ENCODE measurements at places on chromosomes 11 and 22. TPM values are rescaled to one million over a fixed set of nuclear protein-coding genes. Genes with fewer than 3 reads are reported as not detected.
A peak's percentile ranks its signal among the peaks of the same experiment; 100 is the strongest.

Gene CASP1
- total RNA-seq: 1.6 TPM

Gene KCNE3
- 3.3 TPM for total RNA-seq

Gene SUSD2
- total RNA-seq: 1.2 TPM

Gene BLID
- total RNA-seq: not detected

DNA sequence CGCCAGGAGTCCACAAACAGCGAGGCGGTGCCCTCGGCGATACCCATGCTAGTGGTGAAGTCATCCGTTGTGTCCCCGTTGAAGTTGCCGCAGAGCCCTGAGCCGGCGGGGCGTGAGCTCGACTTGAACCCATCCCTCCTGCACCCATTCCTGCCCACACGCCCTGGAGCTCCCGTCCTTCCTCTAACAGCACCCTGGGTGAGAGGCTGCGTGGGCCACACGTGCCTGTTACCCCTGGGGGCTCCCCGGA lies 8.3 kb downstream of the MUC6 start:
- DNase-seq: no peak

Gene KCTD14
- total RNA-seq: not detected

Gene DEFB131B
- not detected for total RNA-seq

Gene ANO9
- 0.09 TPM for total RNA-seq

GRCh38 chr11:33147559-33147958 lies 13.7 kb downstream of the CSTF3 start:
- DNase-seq: no peak

DNA sequence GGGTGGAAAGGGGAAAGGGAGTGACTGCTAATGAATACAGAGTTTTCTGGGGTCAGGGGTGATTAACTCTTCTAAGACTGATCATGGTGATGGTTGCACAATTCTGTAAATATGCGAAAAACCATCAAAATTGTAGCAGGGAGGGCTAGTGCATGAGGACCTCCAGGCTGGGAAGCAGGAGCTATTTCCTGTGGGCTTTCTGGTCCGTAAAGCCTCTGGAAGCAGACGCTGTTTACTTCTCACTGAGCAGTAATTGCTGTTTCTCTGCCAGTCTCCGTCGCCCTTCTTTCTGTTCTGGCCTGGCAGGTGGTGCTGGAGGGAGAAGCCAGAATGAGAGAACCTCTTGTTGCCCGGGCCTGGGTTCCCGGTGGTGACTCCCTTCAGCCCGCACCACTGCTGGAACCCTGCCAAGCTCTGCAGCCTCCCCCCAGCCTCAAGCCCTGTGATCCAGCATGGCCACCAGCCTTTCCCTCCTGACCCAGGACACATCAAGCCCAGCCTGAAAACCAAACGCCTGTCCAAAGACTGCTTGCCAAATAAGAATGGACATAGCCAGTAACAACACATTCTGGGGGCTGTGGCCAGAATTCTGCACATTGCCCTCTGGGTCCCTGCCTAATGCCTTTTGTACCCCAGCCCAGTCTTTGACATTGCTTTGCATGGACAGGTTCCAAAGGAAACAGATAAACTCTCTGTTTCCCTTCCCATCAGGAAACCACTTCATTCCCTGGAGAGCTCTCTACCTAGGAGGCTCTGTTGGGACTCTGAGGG lies 201.0 kb upstream of the NAV2 start:
- DNase-seq: peak; percentile 71

- DNase-seq: no peak
Observed at GRCh38 chr11:15841931-15842740, 514.2 kb downstream of the SOX6 start.

DNA sequence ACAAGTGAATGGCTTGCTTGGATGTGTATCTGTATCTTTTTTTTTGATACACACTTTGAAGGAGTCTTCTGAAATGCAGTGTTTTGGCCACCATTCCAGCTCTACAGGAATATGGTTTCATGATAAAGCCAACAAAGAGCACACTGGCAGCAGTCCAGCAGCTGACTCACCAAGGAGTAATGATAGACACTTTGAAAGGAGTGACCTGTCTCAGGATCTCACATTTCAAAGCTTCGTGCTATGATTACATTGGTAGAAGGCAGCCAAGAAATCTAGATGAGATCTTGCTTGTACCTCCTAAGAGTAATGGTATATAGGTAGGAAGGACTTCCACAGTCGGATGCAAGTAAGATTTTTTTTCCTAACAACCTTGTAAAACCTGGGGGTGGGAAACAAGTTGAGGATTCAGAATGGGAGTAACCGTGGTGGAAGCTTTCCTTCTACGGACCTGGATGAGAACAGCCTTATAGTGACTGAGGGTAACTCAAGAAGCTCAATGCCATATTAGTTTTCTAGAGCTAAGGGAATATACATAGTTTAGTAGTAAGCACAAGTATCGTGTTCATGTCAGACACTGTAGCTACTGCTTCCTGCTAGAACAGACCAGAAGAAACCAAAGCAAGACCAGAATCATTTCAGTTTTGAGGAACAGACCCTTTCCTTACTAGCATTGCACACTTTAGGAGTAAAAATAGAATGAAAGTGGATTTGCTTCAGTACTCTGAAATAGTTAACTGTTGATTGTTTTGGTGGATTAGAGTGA lies 25.0 kb downstream of the MTMR3 start:
- DNase-seq: peak; percentile 78

Gene OR9Q1
- not detected for total RNA-seq

GRCh38 chr11:104609311-104610085 lies 288.8 kb downstream of the CASP12 start:
- DNase-seq: no peak

DNA sequence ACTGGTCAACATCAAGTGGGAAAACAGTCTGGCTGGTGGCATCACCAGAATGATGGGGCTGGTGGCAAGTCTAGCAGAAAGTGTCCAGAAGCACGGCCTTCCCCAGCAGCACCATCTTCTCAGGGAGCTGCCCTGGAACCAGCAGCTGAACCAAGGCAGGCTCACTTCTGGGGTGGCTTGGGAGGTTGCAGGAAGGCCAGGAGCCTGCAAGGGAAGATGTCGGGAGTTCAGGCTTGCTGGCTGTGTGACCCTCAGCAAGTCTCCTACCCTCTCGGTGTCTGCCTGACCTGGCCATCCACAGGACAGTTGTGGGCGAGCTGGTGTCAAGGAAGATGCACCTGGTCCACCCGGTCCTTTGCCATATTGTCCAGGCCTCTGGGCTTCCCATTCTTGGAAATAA lies 2.3 kb upstream of the PNPLA5 start:
- DNase-seq: no peak

DNA sequence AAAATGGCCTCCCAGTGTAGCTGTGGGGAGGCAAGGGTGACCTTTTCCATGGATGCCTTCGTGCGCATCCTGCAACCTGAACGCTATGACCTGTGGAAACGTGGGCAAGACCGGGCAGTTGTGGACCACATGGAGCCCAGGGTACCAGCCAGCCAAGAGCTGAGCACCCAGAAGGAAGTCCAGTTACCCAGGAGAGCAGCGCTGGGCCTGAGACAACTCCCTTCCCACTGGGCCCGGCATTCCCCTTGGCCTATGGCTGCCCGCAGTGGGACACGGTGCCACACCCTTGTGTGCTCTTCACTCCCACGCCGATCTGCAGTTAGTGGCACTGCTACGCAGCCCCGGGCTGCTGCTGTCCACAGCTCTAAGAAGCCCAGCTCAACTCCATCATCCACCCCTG lies 24.8 kb downstream of the KDM4D start:
- no peak for DNase-seq

DNA sequence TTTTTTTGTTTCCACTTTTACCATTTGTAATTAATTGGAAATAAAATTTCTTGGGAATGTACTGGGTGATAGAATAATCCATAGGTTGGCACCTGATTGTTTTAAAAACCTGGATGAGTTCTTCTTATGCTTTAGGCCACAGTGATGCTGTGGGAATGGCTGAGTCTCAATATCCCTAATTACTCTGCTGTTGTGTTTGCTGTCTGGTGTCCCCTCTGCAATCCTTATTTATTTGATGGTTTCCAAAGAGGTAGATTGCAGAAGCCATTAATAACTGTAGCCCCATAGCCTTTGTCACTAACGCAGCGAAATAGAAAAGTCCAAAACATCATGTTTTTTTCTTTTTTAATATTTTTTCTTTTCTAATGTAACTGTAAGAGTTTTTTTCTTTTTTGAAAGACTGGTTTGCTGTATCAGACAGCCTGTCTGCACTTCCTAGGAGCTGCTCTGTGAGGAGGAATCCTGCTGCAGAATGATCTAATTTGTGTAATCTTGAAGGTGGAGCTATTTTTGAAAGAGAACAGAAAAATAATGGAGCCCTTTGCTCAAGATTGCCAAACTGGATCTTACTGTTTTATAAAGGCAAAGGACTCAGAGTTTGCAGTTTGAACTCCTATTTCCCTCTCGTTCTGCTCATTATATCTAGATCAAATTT lies 14.9 kb downstream of the PACS1 start:
- no peak for DNase-seq

- DNase-seq: no peak
Observed at GRCh38 chr11:59787816-59788215, 22.8 kb downstream of the MRPL16 start.

DNA sequence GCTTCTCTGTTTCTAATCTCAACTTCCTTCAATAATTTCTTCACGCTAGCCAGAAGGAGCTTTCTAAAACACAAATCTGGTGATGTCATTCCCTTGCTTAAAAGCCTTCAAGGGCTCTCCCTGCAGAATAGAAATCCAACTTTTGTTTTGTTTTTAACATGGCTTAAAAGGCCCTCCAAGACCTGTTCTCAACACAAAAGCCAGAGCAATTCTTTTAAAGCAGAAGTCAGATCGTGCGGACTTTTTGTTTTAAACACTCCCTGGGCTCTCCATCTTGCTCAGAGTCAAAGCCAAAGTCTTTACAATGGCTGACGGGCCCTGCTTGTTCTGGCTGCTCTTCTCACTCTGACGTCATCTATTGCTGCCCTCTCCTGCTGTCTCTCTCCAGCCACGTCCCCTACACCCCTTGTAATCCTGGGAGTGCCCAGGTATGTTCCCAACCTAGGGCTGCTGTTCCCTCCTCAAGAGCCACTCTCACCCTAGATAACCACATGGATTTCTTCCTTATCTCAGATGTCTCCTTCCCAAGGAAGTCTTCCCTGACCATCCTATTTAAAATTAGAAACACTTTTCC lies 22.5 kb downstream of the TECTA start:
- DNase-seq: no peak

Gene MGAT3
- 1.4 TPM for total RNA-seq

DNA sequence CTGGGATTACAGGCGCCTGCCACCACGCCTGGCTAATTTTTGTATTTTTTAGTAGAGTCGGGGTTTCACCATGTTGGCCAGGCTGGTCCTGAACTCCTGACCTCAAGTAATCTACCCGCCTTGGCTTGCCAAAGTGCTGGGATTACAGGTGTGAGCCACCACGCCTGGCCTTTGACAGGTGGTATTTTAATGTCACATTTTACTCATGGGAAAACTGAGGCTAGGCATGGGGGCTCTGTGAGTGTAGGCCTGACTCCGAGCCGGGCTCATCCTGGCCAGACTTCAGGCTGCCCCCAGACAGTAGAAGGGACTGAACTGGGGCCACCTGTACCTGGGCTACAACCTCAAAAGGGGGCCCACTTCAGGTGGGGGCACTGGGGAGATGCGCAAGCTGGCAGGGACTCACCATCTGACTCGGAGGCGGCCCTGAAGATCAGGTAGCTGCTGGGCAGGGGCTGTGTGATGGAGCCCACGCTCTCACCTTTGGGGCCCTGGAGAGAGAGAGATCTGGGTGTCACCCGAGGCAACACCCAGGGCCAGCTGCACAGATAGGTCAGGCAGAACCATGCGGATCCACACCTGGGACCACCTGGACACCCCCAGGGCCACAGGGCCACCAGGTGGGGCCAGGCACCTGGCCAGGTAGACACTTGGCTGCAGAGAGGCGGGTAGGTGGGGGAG lies 45.8 kb downstream of the OSBPL5 start:
- no peak for DNase-seq

GRCh38 chr11:64241491-64242374 lies 838 bp downstream of the FKBP2 start:
- no peak for DNase-seq

DNA sequence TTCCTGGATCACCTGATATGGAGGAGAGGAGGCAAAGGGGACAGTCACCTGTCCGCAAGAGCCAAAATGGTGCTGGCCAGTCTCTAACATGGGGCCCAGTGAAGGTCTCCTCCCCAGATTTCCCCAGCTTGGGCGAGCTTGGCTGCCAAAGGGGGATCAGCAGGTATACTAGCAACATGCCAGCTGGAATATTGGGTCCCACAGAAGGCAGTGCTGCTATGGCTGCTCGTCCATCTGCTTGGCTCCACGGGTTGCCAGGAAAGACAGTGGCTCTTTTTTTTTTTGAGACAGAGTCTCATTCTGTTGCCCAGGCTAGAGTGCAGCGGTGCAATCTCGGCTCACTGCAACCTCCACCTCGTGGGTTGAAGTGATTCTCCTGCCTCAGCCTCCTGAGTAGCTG lies 12.7 kb upstream of the KAT5 start:
- no peak for DNase-seq

DNA sequence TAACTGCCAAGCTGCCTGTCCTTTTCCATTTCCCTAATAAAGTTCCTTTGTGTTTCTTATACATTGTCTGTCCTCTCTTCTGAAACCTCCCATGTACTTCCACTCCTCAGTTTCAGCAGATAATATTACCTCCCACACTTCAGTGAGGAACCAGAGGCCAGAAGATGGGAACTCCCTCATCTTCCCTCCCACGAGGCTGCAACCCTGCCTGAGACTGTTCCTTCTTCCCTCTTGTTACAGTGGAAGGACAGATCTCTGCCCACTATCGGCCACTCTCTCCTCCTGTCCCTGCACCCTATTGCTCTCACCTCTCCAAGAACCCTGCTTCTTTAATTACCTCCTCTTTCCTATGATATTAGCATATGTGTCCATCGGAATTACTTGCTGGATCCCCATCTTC lies 38.1 kb upstream of the SWAP70 start:
- DNase-seq: no peak

DNA sequence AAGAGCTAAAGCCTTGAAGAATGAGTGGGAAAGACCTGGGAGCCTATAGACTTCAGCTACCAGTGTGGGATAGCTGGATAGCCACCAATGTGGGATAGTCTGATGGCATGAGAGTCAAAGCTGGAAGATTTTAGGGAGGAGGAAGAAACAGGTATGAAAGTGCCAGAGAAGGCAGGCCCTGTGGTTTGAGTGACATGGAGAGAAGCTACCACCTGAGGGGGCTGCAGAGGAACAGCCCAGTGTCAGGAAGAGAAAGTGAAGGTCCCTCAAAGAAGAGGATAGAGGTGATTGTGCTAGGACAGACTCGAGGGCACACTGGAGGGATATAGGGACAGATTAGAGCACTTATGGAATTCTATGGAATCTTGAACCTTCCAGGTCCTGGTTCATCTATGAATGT lies 23.1 kb upstream of the PAX6 start:
- DNase-seq: no peak

Gene TNNI2
- 2,859 TPM for total RNA-seq

- peak; percentile 2 for DNase-seq
Observed at GRCh38 chr11:468493-468892, 18.4 kb downstream of the PTDSS2 start.

GRCh38 chr11:10916665-10917064 lies 58.8 kb upstream of the ZBED5 start:
- no peak for DNase-seq

GRCh38 chr22:50503475-50504145 lies 3.9 kb downstream of the LMF2 start:
- no peak for DNase-seq

Gene ZP1
- total RNA-seq: 0.29 TPM

Gene NFAM1
- total RNA-seq: 0.55 TPM

- no peak for DNase-seq
Observed at GRCh38 chr11:10931761-10932670, 74.2 kb upstream of the ZBED5 start.
